ENCODE measurements at places on chromosomes 13 and 19. TPM values are rescaled to one million over a fixed set of nuclear protein-coding genes. Genes with fewer than 3 reads are reported as not detected.

DNA sequence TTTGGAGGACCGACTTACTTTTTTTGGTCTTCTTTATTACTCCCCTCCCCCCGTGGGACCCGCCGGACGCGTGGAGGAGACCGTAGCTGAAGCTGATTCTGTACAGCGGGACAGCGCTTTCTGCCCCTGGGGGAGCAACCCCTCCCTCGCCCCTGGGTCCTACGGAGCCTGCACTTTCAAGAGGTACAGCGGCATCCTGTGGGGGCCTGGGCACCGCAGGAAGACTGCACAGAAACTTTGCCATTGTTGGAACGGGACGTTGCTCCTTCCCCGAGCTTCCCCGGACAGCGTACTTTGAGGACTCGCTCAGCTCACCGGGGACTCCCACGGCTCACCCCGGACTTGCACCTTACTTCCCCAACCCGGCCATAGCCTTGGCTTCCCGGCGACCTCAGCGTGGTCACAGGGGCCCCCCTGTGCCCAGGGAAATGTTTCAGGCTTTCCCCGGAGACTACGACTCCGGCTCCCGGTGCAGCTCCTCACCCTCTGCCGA lies 409 bp downstream of the FOSB start:
- peak; percentile 23 for DNase-seq
- H3K4me3 ChIP-seq: peak overlapping the region; percentile 94
- peak overlapping the region; percentile 96 for H3K27ac ChIP-seq
- peaks cover 37% of the 10 kb centered on the region for H3K36me3 ChIP-seq
- H3K4me1 ChIP-seq: peaks cover 34% of the 10 kb centered on the region
- H3K27me3 ChIP-seq: peaks cover 6% of the 10 kb centered on the region

- peaks cover 2% of the 10 kb centered on the region for H3K36me3 ChIP-seq
- H3K27me3 ChIP-seq: no peaks in the 10 kb centered on the region
- no peaks in the 10 kb centered on the region for H3K4me1 ChIP-seq
- H3K4me3 ChIP-seq: no peak overlapping the region
Observed at GRCh38 chr19:3406571-3407111, 40.3 kb downstream of the NFIC start.

DNA sequence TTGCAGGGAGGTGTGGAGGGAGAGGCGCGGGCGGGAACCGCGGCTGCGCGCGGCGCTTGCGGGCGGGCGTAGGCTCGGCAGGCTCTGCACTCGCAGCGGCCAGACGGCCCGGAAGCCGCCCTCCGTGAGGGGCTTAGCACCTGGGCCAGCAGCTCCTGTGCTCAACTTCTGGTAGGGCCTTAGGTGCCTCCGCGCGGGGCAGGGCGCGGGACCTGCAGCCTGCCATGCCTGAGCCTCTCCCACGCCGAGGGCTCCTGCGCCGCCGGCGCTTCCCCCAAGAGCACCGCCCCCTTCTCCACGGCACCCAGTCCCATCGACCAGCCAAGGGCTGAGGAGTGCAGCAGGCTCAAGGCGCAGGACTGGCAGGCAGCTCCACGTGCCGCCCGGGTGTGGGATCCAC lies 940.8 kb upstream of the PCDH9 start:
- H3K4me3 ChIP-seq: no peak overlapping the region
- no peaks in the 10 kb centered on the region for H3K27me3 ChIP-seq
- H3K4me1 ChIP-seq: no peaks in the 10 kb centered on the region
- H3K27ac ChIP-seq: no peak overlapping the region
- DNase-seq: no peak

DNA sequence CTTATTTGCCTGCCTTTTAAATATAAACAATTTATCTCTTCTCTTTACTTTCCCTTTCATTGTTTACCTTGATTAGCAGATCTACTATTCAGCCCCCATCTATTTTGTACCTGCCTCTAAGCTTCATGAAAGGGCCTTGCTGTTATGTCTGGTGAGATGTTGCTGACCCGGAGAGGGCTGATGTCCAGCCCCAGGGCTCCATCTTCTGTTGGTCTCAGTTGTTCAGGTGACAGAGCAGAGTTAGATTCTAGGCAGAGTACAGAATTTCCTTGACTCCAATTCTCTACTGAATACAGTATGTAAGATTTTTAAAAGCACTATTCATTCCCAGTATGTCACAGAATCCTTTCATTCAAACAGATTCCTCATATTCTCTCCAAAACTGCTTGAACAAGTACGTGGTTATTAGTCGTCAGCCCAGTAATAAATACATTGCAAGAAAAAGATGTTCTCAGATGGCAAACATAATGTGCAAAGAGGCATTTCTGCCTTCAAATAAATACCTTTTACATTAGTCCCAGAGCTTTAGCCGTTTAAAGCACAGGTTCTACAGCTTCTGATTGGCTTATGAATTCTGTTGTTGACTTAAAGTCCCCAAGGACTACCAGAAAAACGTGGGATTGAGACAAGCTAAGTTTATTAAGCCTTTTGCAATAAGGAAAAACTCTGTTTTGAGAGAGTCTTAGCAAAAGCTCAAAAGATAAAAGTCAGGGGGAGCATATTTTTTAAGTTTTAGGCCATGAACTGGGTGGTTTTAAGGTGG lies 159.1 kb downstream of the GPC5 start:
- H3K27me3 ChIP-seq: no peaks in the 10 kb centered on the region
- no peaks in the 10 kb centered on the region for H3K36me3 ChIP-seq
- no peaks in the 10 kb centered on the region for H3K4me1 ChIP-seq
- no peak overlapping the region for H3K27ac ChIP-seq

- H3K4me3 ChIP-seq: no peak overlapping the region
- no peak for DNase-seq
- no peaks in the 10 kb centered on the region for H3K36me3 ChIP-seq
- no peaks in the 10 kb centered on the region for H3K27me3 ChIP-seq
Observed at GRCh38 chr19:30084390-30084819, 142.4 kb downstream of the URI1 start.

DNA sequence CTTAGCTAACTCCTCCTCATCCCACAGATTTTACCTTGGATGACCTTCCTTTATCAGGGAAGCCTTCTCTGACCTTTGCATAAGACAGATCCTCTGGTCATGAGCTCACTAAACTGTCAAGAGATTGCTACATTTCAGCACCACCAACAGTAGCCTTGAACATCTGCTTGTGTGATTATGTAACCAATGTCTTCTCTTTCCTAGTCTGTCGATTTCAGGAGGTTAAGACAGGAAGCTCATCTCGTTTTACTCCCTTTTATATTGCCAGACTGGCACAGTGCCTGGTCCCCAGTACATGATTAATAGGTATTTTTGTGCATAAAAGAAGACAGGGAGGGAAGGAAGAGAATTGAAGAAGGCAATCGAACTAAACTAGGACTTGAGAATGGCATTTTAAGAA lies 1697.7 kb downstream of the EFNB2 start:
- no peaks in the 10 kb centered on the region for H3K4me1 ChIP-seq
- no peaks in the 10 kb centered on the region for H3K36me3 ChIP-seq
- DNase-seq: no peak
- H3K4me3 ChIP-seq: no peak overlapping the region

DNA sequence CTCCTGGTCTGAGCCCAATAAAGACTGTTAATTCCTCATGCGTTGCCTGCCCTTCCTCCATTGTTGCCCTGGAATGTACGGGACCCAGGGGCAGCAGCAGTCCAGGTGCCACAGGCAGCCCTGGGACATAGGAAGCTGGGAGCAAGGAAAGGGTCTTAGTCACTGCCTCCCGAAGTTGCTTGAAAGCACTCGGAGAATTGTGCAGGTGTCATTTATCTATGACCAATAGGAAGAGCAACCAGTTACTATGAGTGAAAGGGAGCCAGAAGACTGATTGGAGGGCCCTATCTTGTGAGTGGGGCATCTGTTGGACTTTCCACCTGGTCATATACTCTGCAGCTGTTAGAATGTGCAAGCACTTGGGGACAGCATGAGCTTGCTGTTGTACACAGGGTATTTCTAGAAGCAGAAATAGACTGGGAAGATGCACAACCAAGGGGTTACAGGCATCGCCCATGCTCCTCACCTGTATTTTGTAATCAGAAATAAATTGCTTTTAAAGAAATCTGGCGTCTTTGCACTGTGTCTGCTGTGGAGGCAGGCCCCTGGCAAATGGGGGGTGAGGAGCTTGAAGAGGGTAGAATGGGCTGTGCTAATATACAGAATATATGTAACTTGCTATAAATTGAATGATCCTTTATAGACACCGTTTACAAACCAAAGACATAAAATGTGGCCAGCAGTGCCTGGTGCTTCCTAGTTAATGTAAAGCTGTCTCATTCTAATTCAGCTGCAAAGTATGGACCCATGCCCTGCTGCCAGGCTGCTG lies 4.2 kb upstream of the RPS11 start:
- DNase-seq: no peak
- H3K27ac ChIP-seq: peak overlapping the region; percentile 30
- peaks cover 75% of the 10 kb centered on the region for H3K4me1 ChIP-seq

GRCh38 chr19:31459430-31459829 lies 110.2 kb upstream of the TSHZ3 start:
- H3K27me3 ChIP-seq: peaks cover 8% of the 10 kb centered on the region
- no peaks in the 10 kb centered on the region for H3K36me3 ChIP-seq
- DNase-seq: no peak
- no peak overlapping the region for H3K4me3 ChIP-seq
- no peak overlapping the region for H3K27ac ChIP-seq

GRCh38 chr19:50322234-50322633 lies 6.9 kb downstream of the KCNC3 start:
- H3K4me1 ChIP-seq: peaks cover 21% of the 10 kb centered on the region
- H3K4me3 ChIP-seq: no peak overlapping the region
- no peak for DNase-seq
- H3K36me3 ChIP-seq: no peaks in the 10 kb centered on the region
- H3K27me3 ChIP-seq: peaks cover 18% of the 10 kb centered on the region

- no peak overlapping the region for H3K27ac ChIP-seq
- no peak for DNase-seq
- H3K27me3 ChIP-seq: no peaks in the 10 kb centered on the region
- no peaks in the 10 kb centered on the region for H3K36me3 ChIP-seq
- no peaks in the 10 kb centered on the region for H3K4me1 ChIP-seq
- H3K4me3 ChIP-seq: no peak overlapping the region
Observed at GRCh38 chr13:79458436-79458835, 22.5 kb upstream of the NDFIP2 start.

GRCh38 chr13:93227280-93227877 lies 772 bp downstream of the GPC6 start:
- peaks cover 21% of the 10 kb centered on the region for H3K27me3 ChIP-seq
- H3K4me3 ChIP-seq: no peak overlapping the region
- no peak overlapping the region for H3K27ac ChIP-seq
- DNase-seq: no peak
- no peaks in the 10 kb centered on the region for H3K4me1 ChIP-seq

DNA sequence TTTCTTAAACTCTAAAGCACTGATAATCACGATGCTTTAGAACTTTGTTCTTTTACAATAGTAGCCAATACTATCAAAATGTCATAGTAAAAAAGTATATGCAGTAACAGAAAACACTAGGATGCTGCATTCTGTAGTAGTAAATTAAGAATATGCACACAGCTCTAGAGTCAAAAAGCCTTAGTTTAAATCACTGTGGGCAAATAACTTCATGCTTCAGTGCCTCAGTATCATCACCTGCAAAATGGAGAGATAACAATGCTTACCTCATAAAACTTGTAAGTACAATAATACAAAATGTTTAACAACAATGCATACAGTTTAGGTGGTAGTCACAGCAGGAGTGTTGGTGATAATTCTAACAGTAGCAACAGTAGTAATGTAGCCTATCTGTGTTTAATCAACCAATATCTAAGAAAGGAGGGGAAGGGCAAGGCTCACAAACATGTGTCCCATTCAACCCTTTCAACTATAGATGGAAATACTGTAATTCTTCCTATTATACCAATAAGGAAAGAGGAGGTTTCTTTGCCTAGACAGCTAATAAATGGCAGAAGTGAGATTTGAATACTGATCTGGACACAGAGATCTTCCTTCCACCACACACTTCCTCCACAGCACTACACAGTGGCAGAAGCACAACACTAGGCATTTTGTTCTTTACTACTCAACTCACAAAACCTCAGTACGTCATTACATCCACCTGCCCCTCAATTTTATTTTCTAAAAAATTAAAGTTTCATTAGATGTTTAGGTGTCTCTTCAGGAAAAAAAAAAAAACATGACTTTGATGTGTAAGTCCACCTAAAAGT lies 4.6 kb downstream of the RBM26 start:
- no peak for DNase-seq
- H3K27me3 ChIP-seq: no peaks in the 10 kb centered on the region
- peaks cover 19% of the 10 kb centered on the region for H3K4me1 ChIP-seq
- H3K36me3 ChIP-seq: peaks cover 27% of the 10 kb centered on the region

DNA sequence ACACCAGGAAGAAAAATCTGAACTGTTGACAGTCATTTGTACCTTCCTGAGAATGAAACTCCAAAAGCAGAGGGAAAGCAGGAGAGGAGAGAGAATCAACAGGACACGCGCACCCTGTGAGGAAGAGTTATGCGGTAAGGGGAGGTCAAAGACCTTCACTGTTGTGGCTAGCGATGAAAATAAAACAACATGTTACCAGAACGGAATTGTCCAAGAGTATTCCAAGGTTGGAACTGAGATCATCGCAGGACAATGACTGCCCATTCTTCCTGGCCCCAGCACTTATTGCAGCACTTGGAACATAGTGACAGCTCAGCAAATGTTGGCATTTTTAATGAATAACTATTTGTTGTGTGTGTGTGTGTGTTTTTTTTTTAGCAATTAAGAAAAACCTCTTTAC lies 176.0 kb upstream of the TSC22D1 start:
- no peak for DNase-seq
- H3K36me3 ChIP-seq: no peaks in the 10 kb centered on the region
- H3K27ac ChIP-seq: no peak overlapping the region

DNA sequence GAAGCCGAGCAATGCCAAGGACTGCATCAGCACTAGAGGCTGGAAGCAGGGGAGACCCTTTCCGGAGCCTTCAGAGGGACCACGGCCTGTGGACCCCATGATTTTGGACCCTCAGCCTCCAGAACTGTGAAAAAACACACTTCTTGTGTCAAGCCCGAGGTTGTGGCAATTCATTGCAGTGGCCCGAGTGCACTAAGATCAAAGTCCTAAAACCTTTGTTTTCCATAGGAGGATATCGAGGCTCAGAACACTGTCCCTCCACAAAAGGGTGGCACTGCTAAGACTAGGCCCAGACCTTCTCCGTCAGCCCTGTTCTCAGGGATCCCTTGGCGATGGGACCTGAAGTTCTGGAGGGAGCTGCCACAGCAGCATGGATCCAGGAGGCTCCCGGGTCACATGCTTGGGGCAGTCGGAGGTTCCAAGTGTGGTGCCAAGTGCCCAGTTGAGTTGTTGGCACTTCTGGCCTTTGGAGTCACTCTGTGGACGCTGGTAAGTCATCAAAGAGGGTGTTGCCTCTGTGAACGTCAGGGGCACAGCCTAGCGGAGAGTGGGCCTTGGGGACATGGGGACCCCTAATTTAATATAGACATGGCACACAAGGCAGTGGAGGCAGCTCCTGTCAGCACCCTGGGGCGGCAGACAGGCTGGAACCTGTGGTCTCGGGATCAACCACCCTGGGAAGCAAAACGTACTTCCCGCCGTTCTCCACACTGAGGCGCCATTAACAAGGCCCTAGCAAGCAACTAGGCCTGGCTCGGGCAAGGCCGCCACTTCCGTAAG lies 199.2 kb downstream of the COL4A1 start:
- H3K27ac ChIP-seq: no peak overlapping the region
- no peaks in the 10 kb centered on the region for H3K36me3 ChIP-seq
- no peaks in the 10 kb centered on the region for H3K4me1 ChIP-seq
- no peak overlapping the region for H3K4me3 ChIP-seq

GRCh38 chr19:48554385-48555091 lies 2.6 kb downstream of the SULT2B1 start:
- peaks cover 5% of the 10 kb centered on the region for H3K4me1 ChIP-seq
- no peaks in the 10 kb centered on the region for H3K36me3 ChIP-seq
- H3K4me3 ChIP-seq: no peak overlapping the region
- no peak overlapping the region for H3K27ac ChIP-seq
- peaks cover 7% of the 10 kb centered on the region for H3K27me3 ChIP-seq
- no peak for DNase-seq

ABCC4 gene
- total RNA-seq: 4.4 TPM

PSG2 gene
- total RNA-seq: not detected

SH2D3A gene
- total RNA-seq: 41.3 TPM

URAD gene
- total RNA-seq: not detected

LRRC4B gene
- not detected for total RNA-seq
